ENCODE measurements at places on chromosomes 2 and 18.

DNA sequence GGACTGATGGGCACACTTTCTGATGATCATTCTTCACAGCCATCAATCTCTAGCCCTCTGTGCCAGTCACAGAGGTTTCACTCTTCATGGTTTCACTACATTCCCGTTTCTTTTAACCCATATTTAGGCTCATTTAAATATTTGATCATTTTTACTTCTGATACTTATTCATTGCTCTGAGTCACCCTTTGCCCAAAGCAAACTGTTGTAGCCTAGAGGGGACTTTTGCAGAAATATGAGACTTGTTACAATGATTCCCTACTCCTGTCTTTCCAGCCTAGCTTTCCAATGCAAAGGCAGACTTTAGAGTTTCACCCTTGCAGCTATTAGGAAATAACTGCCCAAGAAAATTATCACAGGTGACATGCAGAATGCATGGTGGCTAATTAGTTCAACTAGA lies 444.2 kb downstream of the PTPRM start:
- no peak for DNase-seq

DNA sequence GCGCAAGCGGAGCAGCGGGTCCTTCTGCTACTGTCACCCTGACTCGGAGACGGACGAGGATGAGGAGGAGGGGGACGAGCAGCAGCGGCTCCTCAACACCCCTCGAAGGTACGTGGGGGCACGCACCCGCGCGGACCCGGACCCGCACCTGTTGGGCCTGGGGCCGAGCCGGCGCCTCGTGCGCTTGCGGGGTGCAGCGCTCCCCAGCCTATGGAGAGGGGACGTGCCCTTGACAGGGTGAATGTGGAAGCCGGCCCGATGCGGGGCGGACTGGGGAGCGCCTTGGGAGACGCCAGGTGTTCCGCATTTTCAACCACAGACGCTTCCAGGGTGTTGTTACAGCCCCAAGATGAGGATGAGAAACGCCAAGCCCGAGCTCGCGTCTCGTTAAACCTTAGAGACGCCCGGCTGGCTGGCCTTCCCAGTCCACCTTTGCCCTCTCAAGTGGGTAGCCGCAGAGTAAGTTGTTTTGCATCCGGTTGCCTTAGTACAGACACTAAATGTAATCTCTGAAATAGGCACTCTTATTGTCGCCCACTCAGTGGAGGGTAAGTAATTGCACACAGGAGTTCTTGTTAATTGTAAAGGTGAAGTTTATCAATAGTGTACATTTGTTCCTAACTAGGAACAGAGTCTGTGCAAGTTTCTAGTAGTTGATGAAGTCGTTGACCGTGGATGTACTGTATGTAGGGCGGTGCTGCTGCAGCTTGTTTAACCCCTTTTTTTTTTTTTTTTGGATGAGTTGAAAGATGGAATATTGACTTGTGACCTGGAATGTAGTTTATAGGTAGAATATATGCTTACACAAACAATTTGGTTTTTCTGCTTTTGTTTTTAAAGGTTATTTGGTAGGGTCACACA lies 815 bp downstream of the GMCL1 start:
- peak; percentile 20 for DNase-seq

- no peak for DNase-seq
Observed at GRCh38 chr2:12596771-12597170, 120.0 kb upstream of the TRIB2 start.

- DNase-seq = no peak
Observed at GRCh38 chr2:164066095-164066494, 330.3 kb upstream of the FIGN start.

- DNase-seq = peak; percentile 56
Observed at GRCh38 chr2:218282173-218282991, 9.9 kb downstream of the TMBIM1 start.

DNA sequence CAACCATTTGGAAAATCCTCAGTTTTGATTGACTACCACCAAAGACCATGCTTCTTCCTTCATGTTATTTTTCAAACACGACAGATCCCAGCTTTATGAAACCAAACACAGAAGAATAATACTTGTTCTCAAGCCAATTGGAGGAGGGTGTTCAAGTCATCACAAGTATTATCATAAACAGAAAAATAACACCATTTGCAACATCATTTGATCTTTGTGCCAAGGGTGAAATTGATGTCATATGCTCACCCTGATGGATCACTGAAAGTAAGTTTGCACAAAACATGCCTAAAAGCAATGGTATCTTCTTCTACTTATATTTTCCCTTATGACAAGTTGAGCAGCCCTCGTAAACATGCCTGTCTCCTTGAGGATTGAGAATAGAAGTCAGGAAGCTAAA lies 448.0 kb upstream of the ZEB2 start:
- DNase-seq = no peak

DNA sequence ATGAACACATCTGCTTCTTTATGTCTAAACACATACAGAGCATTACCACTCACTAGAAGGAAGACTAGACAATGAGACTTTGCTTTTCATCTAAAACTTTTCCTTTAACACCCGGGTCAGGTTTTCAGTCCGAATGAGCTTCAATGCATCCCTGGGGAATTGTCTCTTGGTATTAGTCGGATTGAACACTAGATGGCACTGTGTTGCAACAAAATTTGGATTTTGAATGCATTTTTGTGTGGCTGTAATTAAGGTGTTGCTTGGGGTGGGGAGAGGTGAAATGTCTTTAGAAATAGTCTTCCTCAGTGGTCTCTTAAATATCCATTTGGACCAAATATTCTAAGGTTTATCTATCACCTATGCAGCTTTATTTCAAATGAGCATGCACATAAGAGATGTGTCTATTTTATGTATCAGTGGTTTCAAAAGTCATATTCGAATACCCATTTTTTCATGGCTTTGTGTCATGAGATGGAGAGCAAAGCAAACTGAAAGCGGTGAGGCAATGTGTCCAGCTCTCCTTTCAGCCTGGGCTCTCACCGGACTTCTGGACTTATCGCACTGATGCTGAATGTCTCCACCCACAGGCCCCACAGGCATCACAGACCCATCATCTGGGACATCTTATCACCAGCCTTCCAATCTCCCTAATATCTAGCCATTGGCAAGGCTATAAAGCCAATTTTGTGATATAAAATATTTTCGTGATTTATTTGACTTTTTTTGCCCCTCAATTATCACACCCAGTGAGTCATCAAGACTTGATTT lies 510.3 kb downstream of the RNF144A start:
- peak; percentile 66 for DNase-seq

DNA sequence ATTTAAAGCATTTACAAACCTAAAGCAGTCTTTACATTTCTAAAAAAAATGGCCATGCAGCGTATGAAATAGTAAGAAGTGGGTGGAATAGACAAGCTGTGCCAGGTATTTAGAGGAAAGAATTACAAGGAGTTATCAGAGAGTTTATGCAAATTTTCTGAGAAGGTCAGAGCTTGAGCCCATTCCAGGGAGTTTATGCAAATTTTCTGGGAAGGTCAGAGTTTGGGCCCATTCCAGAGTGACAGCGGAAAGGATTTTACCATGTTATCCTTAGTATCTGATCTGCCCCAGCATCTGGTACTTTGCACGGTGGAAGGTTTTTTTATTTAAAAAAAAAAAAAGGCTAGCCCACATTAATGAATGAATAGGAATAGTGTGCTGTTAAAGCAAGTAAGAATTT lies 1.4 kb upstream of the DOK6 start:
- DNase-seq = no peak

DNA sequence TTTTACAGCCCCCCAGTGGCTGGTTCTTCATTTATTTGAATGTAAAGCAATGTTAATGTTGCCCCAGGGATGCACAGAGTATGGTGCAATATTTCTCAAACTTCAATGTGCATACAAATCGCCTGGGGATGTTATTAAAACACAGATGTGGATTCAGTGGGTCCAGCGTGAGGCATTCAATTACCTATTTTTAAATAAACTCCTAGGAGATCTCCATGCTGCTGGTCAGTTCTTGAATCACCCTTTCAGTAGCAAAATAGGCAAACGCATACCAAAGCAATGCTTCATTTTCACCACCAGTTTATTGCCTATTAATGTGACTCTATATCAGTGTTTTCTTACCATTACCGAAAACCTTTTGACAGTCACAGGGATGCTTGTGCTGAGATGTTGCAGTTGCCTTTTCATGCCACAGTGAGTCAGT lies 530.7 kb downstream of the CBLN2 start:
- no peak for DNase-seq

DNA sequence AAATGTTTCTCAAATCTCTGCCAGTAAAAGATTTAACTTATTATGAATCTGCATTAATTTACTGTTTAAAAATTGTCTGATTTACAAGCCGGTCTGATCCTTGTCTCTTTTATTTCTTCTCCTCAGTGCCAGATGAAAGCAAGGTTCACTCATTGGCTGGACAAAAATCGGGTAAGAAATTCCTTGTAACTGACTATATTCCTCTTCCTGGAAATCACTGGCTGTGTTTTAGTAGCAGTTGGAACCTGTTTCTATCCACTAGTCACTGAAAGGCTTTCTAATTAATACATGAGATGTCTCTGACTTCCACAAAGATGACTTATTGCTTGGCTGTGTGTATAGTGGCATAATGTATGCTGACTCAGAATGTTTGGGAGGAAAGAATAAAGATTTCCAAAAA lies 436.6 kb upstream of the NRP2 start:
- DNase-seq = peak; percentile 52

DNA sequence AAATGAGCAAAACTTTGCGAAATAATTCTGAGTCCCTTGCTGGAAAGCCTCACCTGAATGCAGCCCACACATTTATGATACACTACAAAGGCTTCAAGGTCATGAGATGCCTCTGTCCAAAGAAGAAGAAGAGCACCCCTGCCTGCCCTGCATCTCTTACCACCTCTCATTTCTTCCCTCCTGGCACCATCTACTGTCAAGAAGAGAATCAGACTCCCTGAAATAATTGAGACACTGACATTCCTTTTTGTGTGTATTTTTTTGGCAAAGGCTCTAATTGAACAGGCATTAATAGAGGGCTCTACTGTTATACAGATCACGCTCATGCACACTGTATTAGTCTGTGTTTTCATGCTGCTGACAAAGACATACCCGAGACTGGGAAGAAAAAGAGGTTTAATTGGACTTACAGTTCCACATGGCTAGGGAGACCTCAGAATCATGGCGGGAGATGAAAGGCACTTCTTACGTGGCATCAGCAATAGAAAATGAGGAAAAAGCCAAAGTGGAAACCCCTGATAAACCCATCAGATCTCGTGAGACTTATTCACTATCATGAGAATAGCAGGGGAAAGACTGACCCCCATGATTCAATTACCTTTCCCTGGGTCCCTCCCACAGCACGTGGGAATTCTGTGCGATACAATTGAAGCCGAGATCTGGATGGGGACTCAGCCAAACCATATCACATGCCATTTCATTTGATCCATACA lies 176.3 kb downstream of the ALPK2 start:
- no peak for DNase-seq

GRCh38 chr2:151306621-151307020 lies 17.2 kb upstream of the NMI start:
- DNase-seq = peak; percentile 92

DNA sequence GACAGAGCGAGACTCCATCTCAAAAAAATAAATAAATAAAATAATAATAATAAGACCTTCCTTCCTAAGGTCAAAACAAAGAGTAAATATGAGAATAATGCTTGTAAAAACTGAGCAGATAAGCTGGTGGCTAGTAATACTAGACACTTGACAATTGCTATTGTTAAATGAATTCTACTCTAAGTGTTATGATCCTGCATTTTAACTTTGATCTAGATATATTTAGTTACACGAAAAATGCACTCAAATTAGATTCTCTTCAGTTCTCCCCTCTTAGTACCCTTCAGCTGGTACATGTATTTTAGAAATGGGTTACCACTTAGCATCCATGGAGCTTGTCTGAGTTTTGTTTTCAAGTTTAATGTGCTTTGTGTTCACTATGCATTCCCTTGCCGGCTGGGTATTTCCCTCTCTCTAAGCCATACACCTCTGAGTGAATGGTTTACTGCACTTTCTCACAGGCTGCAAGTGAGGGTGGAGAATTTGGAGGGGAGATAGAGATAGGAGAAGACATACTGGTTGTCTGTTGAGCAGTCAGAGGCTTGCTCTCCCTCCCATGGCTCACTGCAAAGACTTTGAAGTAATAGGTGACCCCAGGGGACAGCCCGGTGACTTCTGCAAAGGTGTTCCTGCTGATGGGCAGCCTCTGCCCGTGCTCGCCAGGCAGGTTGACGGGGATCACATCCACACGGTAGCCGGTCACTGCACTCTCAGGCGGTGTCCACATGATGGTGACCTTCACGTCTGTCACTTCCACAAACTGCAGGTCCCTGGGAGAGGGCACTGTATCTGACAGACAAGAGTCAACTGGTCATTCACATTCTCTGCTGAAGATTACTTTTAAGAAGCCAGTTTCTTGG lies 29.9 kb downstream of the FN1 start:
- DNase-seq = no peak

GRCh38 chr2:45856391-45857274 lies 205.2 kb downstream of the PRKCE start:
- no peak for DNase-seq

- DNase-seq = no peak
Observed at GRCh38 chr18:72391951-72392350, 152.2 kb downstream of the CBLN2 start.

DNA sequence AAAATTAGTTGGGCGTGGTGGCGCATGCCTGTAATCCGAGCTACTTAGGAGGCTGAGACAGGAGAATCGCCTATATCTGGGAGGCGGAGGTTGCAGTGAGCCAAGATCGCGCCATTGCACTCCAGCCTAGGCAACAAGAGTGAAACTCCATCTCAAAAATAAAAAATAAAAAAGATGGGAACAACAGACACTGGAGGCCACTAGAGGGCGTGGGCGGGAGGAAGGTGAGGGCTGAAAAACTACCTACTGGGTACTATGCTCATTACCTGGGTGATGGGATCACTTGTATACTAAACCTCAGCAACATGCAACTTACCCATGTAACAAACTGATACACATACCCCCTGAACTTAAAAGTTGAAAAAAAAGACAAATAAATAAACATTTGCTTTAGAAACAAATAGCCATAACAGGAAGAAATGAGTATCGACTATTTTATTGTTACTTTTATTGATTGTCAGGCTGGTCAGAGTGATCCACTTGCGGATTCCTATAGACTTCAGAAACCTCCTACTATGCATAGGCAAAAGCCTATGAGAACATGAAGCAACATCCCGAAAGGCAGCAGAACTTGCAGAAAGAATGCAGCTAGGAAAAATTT lies 61.0 kb downstream of the TMEM163 start:
- no peak for DNase-seq

All from AG08395 (cell line).